ENCODE measurements at places on chromosomes 1 and 21.

DNA sequence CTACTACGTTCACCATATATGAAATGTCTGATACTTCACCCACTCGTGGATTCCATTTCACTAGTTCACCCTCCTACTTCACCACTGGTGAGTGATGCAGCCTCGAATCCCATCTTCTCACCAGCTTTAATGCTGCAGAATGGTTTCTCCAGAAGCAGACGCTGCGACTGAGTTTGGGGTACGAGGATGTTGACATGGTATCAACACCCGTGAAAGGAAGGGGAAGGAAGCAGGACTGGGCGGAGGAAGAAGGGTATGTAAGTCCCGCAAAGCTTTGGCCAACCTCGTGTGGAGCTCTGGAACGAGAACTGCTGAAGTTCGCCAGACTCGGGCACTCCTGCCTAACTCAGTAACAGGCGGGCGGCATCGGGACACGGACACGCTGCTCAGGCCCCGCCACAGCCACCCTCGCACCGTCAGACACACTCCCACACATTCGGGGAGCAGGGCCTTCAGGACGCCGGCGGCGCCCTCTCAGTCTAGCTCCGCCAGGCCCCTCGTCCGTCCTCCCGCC, 833 bp upstream of the DIP2A start:
- peak; percentile 15 for DNase-seq

DNA sequence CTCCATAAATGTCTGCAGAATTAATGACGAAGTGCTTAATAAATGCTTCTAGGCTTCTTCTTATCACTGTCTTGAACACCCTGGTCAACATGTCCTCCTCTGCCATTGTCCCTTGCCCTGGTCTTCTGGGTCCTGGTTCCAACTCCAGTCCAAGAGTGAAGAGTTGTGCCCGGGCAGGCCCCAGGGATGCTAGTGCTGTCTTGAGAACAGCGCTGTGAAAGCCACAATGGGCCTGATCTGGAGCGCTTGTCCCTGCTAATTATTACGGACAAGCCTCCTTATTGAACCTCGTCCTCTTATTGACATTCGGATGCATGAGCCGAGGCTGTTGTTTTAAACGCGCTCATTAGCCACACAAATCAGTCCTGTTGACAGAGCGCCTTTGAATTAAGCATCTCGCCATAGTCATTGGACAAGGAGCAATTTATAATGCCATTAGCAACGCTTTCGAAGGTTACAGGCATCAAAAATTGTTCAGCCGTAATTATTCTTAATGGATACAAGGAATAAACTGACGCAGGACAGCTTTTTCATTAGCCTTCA, 211.6 kb upstream of the POU3F1 start:
- DNase-seq: no peak

DNA sequence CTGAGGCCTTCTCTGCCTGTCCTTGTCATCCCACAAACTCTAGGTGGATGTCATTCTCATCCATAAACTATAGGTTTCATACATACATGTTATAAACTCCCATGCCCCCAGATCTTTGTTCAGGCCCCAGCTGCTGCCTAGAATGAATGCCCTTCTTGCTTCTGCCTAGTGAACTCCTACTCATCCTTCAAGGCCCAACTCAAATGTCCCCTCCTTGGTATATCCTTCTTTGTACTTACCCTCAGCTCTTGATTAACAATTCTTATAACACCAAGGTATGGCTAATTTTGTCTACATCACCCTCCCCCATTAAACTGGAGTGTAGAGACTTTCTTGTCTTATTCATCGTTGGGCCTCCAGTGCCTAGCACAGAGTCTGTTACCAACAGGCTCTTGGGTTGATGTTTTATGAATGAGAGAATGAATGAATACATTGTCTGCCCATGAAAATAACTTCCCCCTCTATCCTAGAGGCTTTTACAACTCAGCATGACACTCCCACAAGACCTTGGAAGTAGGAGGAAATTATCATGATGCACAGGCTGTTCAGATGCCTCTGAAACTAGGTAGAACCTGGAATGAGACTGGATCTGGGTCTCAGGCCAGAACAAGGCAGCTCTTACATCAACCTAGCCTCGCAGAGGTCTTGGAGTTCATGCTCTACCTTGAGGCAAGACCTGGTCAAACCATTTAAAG, 26.9 kb downstream of the EPHB2 start:
- DNase-seq: no peak

GRCh38 chr1:151369621-151370048, 2.9 kb downstream of the SELENBP1 start:
- DNase-seq: no peak

- DNase-seq: no peak
These were observed 7.6 kb upstream of the VAV3 start for GRCh38 chr1:107972391-107973180.

Data from HS-27A (cell line).